ENCODE measurements at places on chromosomes 16 and 17. TPM values are rescaled to one million over a fixed set of nuclear protein-coding genes. Genes with fewer than 3 reads are reported as not detected.

INPP5K gene
- total RNA-seq, result 50.7 TPM

TP53TG3 gene
- total RNA-seq, result not detected

KCNJ12 gene
- 34.0 TPM for total RNA-seq

NAE1 gene
- 51.1 TPM for total RNA-seq

MT1G gene
- total RNA-seq, result not detected

FOXL1 gene
- 1.8 TPM for total RNA-seq

TPSG1 gene
- not detected for total RNA-seq

OR1A1 gene
- total RNA-seq, result not detected
